ENCODE measurements at places on chromosomes 2 and 18.

- no peak for DNase-seq
Observed at GRCh38 chr2:66813525-66813924, 378.6 kb downstream of the MEIS1 start.

DNA sequence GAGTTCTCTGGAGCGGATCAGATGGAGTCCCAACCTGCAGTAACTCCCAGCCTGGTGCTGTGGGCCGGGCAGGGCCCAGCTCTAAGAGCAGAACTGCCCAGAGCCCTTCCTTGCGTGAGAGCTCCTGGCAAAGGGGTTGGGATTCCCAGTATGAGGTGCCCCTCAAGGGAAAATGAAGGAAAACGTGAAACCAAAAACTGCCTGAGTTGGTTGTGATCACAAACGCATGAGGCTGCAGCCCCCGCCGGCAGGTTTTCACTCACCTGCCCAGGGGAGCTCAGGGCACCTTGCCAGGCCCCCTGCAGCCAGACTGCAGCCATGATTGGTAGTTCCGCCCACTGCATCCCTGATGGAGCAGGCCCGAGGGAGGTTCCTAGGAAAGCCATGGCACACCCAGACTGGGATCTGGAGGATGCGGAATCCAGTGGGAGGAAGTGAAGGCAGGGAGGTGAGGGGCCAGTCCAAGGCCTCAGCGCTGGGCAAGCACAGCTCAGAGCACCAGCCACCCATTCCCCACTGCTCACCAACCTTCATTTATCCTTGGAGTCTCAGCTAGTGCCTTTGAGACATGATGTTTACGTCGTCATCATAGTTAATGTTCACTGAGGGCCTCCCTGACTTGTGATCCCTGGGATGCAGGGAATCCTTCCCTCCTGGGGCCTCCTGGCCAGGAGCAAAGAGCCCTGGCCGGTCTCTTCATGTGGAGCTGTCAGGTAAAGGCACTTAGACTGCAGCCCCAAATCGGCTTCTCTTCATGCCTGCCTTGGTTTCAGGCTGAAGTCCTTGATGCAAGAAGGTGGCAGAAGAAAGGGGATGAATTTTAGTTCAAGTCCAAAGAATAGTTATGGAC lies 103.2 kb downstream of the INHBB start:
- no peak for DNase-seq

GRCh38 chr2:166057370-166058164 lies 70.3 kb downstream of the SCN1A start:
- peak; percentile 6 for DNase-seq

DNA sequence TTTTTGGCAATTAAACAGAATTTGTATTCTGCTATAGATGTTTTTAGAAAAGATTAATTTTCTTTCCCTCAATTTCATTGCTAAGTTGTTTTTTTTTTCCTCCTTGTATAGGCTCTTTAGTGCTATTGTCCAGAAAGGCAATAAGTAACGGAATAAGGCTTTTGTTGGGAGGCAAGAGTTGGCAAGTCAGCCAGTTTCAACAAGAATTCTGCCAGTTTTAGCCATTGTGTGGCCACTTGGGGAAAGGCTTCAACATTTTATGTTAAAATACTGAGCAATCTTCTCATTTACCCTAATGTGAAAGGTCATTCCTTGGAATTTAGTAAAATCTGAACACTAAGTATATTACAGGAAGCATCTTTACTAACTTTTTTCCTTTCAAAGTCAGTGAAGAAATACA lies 9.6 kb downstream of the CALCRL start:
- no peak for DNase-seq

DNA sequence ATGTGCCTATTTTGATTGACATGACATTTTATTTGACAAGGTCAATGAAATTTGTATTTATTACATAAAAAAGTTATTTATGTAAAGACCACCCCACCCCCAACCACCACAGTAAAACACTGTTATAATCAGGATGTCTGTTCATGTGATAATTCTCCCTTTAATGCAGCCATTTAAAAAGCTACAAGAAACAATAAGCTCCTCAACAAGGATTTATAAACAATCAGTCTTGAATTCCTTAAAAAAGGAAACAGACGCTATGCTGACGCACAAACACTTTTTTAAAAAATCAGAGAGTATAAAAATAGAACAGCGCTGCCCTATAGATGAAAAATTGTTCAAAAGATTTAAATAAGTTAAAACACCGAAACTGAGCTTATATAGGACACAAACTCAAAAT lies 102.2 kb downstream of the SOS1 start:
- no peak for DNase-seq

- DNase-seq = no peak
Observed at GRCh38 chr18:40272630-40273231, 1682.3 kb upstream of the PIK3C3 start.

DNA sequence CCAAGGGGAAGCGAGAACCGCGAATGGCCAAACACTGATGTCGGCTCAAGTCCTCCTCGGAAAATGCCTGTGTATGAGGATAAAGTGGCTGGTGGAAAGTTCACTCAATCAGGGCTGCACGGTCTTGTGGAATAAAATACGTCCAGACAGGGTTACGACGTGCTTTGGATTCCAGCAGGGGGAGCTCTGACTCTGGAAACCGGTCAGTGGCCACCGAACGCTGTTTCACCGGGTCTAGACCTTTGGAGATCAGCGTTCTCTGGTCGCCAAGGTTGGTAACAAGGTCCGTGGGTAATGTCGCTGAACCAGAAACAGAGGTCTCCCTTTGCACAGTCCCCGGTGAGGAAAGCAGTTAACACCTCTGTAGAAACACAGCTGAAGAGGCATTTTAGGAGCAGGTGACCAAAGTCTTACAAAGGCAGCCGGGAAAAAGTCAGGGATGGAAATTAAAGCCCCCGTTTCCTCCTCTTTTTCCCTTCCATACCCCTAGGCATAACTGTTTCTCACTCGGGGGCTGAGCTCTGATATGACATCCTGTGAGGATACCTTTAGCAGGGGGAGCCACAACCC lies 47.8 kb downstream of the CDCA7 start:
- DNase-seq = peak; percentile 71

GRCh38 chr2:67835266-67835665 lies 227.5 kb downstream of the C1D start:
- DNase-seq = no peak

DNA sequence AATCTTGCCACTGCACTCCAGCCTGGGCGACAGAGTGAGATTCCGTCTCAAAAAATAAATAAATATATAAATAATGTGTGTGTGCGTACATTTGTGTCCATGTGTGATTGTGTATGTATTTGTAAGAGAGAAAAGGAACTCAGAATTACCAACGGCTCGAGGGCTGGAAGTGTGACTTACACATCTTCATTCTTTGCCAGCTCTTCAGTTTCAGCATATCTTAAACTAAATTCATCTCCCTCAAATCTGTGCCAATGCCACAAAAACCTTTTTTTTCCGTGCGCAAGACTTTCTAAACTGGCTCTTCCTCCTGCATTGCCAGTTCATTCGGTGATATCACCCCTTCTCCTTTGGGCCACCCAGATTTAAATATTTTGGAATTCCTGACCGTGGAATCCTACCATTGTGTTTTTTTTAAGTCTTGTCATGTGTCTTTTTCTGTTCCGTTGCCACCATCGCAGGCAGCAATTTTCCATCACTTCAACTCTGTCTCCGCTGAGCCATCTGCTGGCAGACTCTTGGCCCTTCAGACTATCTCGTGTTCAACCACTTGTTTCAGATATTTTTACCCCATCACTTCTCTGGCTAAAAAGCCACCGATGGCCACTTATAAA lies 77.0 kb upstream of the ZNF532 start:
- no peak for DNase-seq
